ENCODE measurements at places on chromosomes 5 and 9. TPM values are rescaled to one million over a fixed set of nuclear protein-coding genes. Genes with fewer than 3 reads are reported as not detected.

DNA sequence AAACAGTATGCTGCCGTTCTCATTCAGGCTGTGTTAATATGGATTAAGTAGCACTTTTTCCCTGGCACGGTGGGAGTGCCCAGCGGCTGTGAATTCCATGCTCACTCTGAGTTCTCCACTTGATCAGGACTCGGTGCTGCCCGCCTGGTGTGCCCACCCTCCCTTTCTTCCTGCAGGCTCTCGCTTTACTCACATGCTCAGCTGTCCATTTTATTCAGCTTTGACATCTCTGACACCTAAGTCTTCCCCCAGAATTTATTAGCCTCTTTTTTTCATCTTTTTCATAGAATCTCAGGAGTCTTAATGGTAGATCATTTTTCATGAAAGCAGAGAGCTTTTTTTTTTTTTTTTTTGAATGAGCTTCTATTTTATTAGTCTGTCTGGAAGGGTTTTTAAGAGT, 626.5 kb downstream of the IRX1 start:
- H3K4me1 ChIP-seq, result peaks cover 10% of the 10 kb centered on the region
- no peaks in the 10 kb centered on the region for H3K27me3 ChIP-seq
- H3K4me3 ChIP-seq, result no peak overlapping the region
- no peak for DNase-seq

Gene DPP7
- 209 TPM for total RNA-seq

DNA sequence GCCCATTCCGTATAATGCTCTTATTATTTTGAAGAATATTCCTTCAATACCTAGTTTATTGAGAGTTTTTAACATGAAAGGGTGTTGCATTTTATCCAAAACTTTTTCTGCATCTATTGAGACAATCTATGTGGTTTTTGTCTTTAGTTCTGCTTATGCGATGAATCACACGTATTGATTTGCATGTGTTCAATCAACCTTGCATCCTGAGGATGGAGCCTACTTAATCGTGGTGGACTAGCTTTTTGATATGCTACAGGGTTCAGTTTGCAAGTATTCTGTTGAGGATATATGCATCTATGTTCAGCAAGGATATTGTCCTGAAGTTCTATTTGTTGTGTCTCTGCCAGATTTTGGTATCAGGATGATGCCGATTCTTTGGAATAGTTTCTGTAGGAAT, 1070.3 kb upstream of the CDH18 start:
- no peak overlapping the region for H3K4me3 ChIP-seq
- no peaks in the 10 kb centered on the region for H3K36me3 ChIP-seq
- no peak overlapping the region for H3K27ac ChIP-seq

GRCh38 chr9:25562101-25562500, 116.1 kb downstream of the TUSC1 start:
- H3K27me3 ChIP-seq, result no peaks in the 10 kb centered on the region
- no peaks in the 10 kb centered on the region for H3K4me1 ChIP-seq
- H3K27ac ChIP-seq, result no peak overlapping the region
- DNase-seq, result no peak
- H3K36me3 ChIP-seq, result no peaks in the 10 kb centered on the region
- H3K4me3 ChIP-seq, result no peak overlapping the region

GRCh38 chr5:97094579-97095317, 47.7 kb downstream of the LIX1 start:
- no peaks in the 10 kb centered on the region for H3K36me3 ChIP-seq
- H3K27ac ChIP-seq, result peak overlapping the region; percentile 79
- no peak overlapping the region for H3K4me3 ChIP-seq
- H3K4me1 ChIP-seq, result peaks cover 45% of the 10 kb centered on the region
- no peak for DNase-seq

Data from thyroid gland (tissue), 4 donors.